ENCODE measurements at places on chromosomes 16 and 17.

DNA sequence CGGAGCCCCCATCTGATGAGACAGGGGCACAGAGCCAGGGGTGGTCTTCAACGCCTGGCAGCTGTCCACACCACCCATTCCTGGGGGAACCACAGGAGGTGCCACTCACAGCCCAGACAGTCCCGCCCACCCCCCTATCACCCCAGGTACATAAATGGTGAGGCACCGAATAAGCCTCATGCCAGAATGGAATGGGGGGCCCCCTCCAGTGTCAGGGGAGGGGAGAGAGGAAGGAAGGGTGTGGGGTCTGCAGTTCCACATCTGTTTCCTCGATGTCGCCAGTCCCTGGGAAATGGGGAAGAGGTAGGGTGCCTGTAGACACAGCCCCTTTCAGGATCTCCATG, 1.7 kb downstream of the TMC6 start:
- DNase-seq = no peak

DNA sequence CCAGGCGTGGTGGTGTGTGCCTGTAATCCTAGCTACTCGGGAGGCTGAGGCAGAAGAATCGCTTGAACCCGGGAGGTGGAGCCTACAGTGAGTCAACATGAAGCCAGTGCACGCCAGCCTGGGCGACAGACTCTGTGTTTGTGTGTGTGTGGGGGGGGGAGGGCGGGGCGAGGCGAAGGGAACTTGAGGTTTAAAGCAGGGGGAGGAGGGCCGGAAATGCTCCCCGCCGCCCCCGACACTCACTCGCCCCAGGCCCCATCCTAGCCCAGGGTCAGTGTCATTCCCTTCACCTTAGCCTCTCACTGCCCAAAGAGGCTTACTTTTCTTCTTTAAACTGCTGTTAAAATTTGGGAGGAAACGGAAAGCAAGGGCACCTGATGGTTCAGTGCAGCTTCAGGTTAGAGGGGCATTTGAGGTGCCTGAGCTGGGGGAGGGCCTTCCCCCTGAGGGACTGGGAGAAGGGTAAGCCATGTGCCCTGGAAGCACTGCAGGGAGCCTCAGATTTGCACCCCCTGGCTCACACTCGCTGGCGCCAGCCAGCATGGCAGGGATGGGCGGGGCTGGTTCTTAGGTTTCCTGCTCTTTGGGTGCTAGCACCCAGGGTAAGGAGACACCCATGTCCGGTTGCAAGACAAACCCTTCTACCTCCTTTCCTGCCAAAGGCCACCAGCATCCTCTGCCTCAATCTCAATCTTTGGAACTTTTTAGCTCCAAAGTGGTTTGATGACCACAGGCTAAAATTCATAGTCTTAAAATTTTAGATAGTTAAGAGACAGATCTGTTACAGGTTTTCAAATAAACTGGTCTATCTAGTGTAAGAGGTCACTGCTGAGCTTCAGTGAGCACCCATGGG, 2.2 kb upstream of the LIMD2 start:
- peak; percentile 74 for DNase-seq

DNA sequence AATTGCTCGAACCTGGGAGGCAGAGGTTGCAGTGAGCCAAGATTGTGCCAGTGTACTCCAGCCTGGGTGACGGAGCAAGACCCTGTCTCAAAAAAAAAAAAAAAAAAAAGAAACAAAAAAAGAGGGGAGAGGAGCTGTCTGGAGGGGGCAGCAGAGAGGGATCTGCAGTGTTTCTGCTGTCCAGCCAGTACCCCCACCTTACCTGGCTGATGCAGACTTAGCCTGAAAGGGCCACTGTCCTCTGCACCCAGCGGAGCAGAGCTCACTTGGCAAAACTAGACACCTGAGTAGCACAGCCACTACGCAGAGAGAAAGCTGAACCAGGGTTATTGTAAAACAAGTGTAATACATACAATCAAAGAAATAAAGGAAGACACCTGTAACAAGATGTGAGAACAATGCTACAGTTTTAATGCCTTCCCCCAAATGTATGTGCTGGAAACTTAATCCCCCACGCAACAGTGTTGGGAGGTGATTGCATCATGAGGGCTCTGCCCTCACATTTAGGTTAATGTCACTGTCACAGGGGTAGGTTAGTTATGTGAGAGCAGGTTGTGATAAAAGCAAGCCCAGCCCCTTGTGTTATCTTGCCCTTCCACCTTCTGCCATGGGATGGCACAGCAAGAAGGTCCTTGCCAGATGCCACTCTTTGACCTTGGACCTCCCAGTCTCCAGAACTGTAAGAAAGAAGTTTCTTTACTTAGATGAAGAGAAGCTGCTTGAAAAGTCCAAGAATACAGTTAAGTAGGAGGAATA, 211.2 kb downstream of the RPTOR start:
- DNase-seq = no peak

GRCh38 chr17:63911657-63912100, 621 bp upstream of the CSHL1 start:
- peak; percentile 36 for DNase-seq

GRCh38 chr17:29176558-29177351, 3.4 kb downstream of the MYO18A start:
- DNase-seq = peak; percentile 53

DNA sequence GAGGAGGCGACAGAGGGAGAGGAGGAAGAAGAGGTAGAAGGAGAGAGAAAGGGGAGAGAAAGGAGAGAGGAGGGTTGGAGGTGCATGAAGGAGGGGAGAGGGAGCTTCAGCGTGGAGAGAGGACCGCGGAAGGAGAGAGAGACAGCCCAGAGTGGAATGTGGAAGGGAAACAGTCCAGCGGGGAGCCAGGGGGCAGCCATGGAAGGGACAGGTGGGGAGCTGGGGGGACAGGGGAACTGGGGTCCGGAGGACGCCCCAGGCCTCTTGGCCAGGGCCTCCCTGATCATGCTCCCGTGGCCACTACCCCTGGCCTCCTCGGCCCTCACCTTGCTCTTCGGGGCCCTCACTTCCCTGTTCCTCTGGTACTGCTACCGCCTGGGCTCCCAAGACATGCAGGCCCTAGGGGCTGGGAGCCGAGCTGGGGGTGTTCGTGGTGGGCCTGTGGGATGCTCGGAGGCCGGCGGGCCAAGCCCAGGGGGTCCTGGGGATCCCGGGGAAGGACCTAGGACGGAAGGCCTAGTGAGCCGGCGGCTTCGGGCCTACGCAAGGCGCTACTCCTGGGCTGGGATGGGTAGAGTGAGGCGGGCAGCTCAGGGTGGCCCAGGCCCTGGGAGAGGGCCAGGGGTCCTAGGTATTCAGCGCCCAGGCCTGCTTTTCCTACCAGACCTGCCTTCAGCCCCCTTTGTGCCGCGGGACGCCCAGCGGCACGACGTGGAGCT, 759 bp downstream of the ASPHD1 start:
- DNase-seq = no peak

DNA sequence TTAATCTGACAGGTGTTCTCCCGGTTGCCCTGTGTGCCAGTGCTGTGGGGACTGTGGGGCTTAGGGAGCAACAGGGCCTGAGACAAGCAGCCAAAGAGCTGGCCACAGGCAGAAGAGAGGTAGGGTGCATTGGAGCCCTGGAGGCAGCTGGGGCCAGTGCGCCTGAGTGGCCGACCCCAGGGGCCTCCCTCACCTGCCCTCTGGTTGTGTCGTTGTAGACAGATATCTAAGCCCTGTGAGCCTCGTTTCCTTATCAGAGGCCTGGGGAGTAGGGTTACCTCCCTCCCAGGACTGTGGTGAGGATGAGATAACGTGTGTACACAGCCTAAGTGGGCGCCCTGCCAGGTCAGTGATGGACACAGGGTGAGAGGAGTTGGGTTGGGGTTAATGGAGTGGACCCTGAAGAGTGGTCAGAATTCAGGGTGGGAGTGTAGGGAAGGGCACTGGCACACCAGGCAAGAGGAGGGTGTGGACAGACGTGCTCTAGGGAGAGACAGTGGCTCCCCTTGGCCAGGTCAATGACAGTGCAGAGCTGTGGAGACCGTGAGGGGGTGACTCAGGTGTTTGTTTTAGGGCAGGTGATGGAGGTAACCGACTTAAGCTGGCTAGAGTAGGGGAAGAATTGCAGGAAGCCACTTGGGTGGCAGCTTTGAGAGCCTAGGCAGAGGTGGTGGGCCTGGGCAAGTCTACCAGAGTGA, 3.4 kb downstream of the NARF start:
- DNase-seq = no peak

GRCh38 chr17:76801706-76802105, 63.8 kb downstream of the MFSD11 start:
- no peak for DNase-seq

GRCh38 chr16:55009581-55009980, 78.9 kb downstream of the IRX5 start:
- DNase-seq = no peak

DNA sequence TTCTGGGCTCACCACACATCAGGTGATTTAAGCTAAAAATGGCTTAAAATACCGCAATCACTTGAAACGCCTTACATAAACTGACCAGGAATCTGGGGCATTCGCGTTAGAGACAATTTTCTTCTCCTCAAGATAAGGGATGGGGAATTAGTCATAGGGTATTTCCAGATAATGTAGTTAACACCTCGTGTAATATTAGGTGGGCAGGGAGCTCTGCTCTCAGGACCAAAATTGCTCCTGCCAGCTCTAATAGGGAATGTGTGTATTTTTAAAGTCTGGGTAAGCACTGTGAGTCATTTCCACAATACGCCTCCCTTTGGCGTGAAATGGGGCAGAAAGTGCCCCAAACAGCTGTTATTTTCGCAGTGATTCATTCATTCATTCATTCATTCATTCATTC, 408.6 kb downstream of the MAF start:
- no peak for DNase-seq

DNA sequence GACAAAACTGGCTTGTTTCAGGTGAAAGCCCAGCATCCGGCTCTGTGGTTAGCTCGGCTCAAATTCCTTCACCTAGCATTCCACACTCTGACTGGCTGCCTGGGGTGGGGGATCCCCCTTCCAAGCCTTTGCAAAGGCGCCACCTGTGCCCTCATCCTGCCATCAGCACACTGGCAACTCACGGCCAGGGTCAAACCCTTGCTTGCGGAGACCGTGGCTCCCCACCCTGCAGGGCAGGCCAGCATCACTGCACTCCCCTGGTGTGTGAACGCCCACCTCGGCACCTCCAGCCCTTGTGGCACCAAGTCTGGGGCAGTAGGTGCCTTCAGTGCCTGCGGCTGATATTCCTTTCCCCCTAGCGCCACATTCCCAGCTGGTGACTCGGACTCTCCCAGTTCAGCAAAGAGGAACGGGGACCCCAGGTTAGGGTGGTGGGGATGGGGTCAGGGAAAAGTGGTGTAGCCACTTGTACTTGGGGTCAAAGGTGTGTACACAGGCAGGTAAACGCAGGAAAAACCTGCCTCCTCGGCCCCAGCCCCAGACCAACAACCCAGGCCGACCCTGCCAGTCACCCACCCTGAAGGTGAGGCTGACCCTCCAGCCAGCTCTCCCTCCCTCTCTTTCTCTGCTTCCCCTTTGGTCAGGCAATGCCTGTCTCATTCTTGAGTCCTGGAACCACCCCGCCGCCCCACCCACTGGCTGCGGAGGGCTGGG, 1.1 kb downstream of the FLII start:
- DNase-seq = peak; percentile 9

GRCh38 chr17:71180801-71181385, 939.9 kb upstream of the SOX9 start:
- DNase-seq = no peak

DNA sequence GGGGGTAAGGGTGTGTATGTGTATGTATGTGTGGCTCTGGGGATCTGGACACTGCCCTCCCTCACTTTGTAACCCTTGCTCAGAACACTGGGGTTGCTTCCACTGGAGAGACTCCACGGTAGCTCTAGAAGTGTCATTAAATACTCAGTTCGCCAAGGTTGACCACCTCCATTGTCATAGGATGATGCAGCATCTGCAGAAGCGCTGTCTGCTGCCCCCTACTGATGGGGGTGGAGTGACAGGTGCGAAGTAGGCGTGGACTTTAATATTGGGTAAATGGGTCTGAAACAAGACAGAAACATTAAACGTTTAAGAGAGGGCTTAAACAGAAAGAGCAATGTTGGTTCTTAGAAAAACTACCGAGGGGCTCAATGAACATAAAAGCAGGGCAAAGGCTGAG, 35.5 kb upstream of the STAC2 start:
- no peak for DNase-seq

- DNase-seq = no peak
Measured at GRCh38 chr16:67881621-67882161, 3.0 kb upstream of the NRN1L start.

DNA sequence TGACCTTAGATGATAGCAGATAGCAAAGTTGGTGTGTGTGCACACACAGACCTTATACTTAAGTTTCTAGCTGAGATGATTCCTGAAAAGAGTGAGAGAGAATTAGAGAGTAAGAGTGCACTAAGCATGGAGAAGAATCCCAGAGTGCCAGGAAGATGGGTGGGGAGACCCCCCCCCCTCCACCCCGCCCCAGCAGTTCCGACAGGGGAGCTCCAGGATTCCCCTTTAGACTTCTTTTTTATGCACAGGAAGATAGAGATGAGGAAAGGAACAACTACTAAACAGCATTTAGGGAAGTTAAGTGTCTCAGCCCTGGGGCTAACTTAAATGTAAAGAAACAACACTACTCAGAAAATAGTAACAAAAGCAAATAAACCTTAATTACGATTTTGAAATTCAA, 878.0 kb upstream of the GOT2 start:
- DNase-seq = no peak

GRCh38 chr17:45307290-45308015, 9.4 kb downstream of the MAP3K14 start:
- no peak for DNase-seq

DNA sequence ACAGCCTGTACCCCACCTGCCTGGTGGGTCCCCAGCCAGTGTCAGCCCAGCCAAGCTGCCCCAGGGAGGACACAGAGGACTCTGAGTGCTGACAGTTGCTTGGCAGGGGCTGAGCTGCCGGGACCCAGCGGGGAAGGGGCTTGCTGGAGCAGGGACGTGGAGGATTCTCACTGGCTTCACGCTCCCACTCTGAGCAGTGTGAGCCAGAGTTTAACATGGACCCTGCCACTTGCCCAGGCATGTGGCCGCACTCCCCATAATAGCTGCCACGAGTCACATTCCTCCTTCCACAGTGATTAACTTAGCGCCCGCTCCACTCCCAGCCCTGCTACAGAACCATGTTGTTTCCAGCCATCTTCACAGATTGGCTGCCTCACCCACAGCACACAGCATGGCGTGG, 31.2 kb downstream of the SREBF1 start:
- DNase-seq = no peak

- DNase-seq = no peak
Measured at GRCh38 chr17:56222255-56222654, 69.0 kb downstream of the ANKFN1 start.

DNA sequence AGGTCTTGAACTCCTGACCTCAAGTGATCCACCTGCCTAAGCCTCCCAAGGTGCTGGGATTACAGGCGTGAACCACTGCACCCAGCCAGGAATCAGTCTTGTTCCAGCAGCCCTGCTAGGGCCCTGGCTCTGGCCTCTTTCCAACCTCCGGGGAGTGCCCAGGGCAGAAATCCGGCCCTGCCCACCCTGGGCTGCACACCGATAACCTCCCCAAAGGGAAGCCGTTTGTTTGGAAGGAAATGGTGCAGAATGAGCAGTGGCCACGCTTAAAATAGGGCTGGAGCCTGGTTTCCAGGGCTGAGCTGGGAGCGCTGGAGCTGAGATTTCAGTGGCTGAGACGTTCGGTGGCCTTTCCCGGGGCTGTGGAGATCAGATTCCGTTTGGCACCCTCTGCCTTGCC, 17.8 kb upstream of the EMP2 start:
- DNase-seq = no peak

All from activated effector memory CD4-positive, alpha-beta T cell treated with Interleukin-2 at 50 U/mL for 16 hours (primary cell).